Lower leg skin (tissue), 4 donors: ENCODE measurements at places on chromosomes 2 and 18. TPM values are rescaled to one million over a fixed set of nuclear protein-coding genes. Genes with fewer than 3 reads are reported as not detected.

LPIN1 gene
- total RNA-seq: 44.5 TPM

TNFRSF11A gene
- total RNA-seq: 5.2 TPM

PTPRN gene
- total RNA-seq: 0.23 TPM

DNA sequence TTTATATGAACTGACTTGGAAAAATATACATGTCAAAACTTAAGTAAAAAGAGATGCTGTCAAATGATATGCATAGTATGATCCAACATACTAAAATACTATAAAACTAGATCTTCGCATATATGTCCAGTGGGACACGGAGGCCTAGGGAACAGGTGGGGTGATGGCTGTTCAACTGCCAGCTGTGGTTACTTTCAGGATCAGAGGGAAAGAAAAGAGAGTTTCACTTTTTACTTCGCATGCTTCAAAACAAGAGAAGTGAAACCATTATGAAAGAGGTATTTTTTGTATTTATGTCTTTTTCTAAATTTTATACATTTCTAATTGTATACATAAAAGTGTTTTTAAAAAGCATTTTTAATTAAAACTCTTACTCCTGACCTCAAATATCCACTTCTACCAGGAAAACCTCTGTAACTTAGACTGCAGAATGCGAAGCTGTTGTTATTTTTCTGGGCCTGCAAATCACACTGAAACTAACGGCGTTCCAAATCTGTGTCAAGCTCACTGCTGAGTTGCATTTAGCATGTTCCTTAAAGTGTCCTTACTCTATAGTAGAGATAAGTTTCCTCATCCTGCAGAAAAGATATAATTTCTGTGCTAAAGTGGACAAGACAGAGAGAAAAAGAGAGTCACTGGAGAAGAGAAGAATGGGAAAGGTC lies 97.8 kb upstream of the SLC35G4 start:
- DNase-seq: no peak

DNA sequence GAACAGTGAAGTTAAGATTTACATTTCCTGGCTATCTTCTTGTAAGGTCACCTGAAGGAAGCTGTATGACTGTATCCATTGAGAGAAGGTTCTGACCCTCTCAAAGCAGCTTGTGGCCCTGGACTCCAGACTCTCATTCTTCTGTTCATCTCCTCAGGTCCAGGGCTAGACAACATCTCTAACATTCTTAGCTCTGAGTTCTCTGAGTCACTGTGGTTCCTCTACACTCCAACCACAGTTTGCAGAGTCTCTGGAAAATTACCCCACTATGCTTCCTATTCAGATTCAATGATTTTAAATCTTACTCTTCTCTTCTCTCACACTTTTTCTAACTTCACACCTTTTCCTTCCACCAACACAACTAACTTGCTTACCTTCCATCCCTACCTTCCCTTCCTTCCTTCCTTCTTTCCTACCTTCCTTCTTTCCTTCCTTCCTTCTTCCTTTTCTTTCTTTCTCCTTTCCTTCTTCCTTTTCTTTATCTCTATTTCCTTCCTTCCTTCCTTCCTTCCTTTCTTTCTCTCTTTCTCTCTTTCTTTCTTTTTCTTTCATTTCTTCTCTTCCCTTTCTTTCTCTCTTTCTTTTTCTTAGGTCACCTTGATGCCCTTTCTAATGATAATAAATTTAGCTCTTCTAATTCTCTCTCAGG lies 824.3 kb upstream of the ZEB2 start:
- no peak for DNase-seq

DNA sequence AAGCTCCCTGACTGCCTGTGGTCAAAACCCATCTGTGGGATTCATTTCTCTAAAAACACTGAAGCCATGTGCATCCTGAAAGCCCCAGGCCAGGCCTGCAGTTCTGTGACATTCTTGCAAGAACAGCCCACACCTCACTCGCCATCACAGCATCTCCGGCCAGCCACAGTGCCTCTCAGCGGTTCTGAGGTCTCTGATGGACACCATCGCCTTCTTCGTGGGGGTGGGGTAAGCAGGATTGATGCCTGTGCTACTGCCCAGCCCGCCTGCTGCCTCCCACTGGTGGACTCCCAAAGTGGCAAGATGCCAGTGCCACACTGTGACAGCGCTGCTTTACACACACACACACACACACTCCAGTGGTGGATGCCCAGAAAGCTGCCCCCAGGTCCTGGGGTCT lies 5.2 kb upstream of the PRLH start:
- DNase-seq: no peak

GRCh38 chr2:10036095-10036884 lies 7.1 kb upstream of the KLF11 start:
- peak; percentile 92 for DNase-seq

GRCh38 chr2:161117506-161117905 lies 42.7 kb upstream of the TANK start:
- DNase-seq: no peak

GRCh38 chr2:183709829-183710228 lies 585.6 kb downstream of the NUP35 start:
- DNase-seq: no peak

GRCh38 chr18:62131301-62131909 lies 55.5 kb downstream of the PIGN start:
- no peak for DNase-seq

GRCh38 chr2:5748946-5749345 lies 56.8 kb downstream of the SOX11 start:
- no peak for DNase-seq

- DNase-seq: no peak
Observed at GRCh38 chr2:230658877-230659652, 53.6 kb upstream of the CAB39 start.
